ENCODE measurements at places on chromosomes 13 and 19. TPM values are rescaled to one million over a fixed set of nuclear protein-coding genes. Genes with fewer than 3 reads are reported as not detected.

DNA sequence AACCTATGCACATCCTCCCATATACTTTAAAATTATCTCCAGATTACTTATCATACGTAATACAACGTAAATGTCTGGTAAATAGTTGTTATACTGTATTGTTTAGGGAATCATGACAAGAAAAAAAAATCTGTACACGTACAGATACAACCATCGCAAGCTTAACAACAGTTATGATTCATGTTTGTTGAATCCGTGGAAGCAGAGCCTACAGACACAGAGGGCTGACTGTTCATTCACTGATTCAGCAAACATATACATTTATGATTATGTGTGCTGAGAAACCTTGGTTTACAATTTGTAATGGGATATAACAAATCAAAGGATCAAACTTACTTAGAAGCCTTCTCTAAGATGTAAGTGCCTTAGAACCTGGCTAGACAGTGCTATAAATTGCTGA is 1.5 kb downstream of the ZNF260 start:
- peak overlapping the region; percentile 91 for H3K4me3 ChIP-seq
- peaks cover 44% of the 10 kb centered on the region for H3K36me3 ChIP-seq
- H3K4me1 ChIP-seq: peaks cover 13% of the 10 kb centered on the region
- DNase-seq: no peak

- no peaks in the 10 kb centered on the region for H3K36me3 ChIP-seq
- H3K4me1 ChIP-seq: no peaks in the 10 kb centered on the region
- no peaks in the 10 kb centered on the region for H3K27me3 ChIP-seq
- H3K27ac ChIP-seq: no peak overlapping the region
These were observed 7.8 kb upstream of the UBL3 start for GRCh38 chr13:29858231-29858630.

DNA sequence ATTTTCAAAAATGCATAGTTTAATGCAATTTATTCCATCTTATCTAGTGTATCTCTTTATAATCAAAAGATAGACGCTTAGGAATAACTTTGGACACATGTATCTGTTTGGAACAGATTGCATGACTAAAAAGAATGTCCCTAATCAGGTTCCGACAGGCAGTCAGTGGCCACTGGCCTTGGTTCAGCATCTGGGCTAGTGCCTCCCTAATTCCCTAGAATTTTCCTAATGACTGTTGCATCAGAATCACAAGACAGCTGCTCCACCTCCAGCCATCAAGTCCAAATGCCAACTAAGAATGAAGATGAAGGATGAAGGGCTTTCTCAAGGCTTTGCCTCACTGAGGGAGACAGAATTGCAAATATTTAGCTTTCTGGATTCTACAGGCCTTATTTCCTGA is 173.8 kb downstream of the EFNB2 start:
- DNase-seq: no peak
- H3K27me3 ChIP-seq: no peaks in the 10 kb centered on the region
- no peaks in the 10 kb centered on the region for H3K36me3 ChIP-seq
- no peaks in the 10 kb centered on the region for H3K4me1 ChIP-seq
- no peak overlapping the region for H3K4me3 ChIP-seq
- no peak overlapping the region for H3K27ac ChIP-seq

- H3K4me1 ChIP-seq: no peaks in the 10 kb centered on the region
- no peaks in the 10 kb centered on the region for H3K36me3 ChIP-seq
- no peak overlapping the region for H3K27ac ChIP-seq
- no peak overlapping the region for H3K4me3 ChIP-seq
- H3K27me3 ChIP-seq: no peaks in the 10 kb centered on the region
These were observed 141.6 kb upstream of the SOX1 start for GRCh38 chr13:111925146-111925875.

- no peaks in the 10 kb centered on the region for H3K36me3 ChIP-seq
- no peaks in the 10 kb centered on the region for H3K27me3 ChIP-seq
- no peaks in the 10 kb centered on the region for H3K4me1 ChIP-seq
- no peak overlapping the region for H3K27ac ChIP-seq
These were observed 95.5 kb upstream of the RNF113B start for GRCh38 chr13:98272549-98272948.

GRCh38 chr13:27117158-27117557 is 54.5 kb downstream of the USP12 start:
- DNase-seq: no peak
- peaks cover 19% of the 10 kb centered on the region for H3K4me1 ChIP-seq
- no peak overlapping the region for H3K4me3 ChIP-seq

- no peaks in the 10 kb centered on the region for H3K36me3 ChIP-seq
- DNase-seq: no peak
- H3K4me1 ChIP-seq: no peaks in the 10 kb centered on the region
- no peak overlapping the region for H3K4me3 ChIP-seq
These were observed 66.8 kb downstream of the MRPL57 start for GRCh38 chr13:21243045-21243897.

DNA sequence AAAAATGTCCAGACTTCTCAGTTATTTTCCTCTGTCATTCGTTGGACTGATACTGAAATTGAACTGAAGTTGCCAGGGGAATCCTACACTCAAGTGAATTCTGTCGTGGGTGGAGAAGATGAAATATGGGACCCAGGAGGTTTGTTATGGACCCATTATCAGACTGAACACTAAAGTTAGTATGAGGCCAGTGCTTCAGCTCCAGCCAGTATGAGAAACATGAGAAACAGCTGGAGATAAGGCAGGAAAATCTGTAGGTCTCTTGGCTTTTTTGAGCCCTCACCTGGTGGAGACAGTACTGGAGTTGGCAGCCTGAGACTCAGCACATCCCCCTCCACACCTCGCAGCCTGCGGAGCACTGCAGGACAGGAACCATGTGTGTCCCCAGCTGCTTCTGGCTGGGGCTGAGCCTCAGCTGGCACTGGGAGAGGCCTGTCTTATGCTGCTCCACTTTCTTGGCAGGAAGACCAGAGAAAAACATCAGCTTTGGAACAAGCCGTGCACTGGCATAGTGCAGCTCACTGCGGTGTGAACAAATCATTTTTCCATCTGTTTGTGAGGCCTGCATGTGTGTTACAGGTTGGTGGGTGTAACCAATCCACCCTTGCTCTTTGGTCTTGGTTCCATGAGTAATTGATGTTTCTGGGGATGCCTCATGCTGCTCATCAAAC is 641.0 kb downstream of the FGF9 start:
- no peaks in the 10 kb centered on the region for H3K27me3 ChIP-seq
- H3K27ac ChIP-seq: no peak overlapping the region
- no peak for DNase-seq
- H3K36me3 ChIP-seq: no peaks in the 10 kb centered on the region

DNA sequence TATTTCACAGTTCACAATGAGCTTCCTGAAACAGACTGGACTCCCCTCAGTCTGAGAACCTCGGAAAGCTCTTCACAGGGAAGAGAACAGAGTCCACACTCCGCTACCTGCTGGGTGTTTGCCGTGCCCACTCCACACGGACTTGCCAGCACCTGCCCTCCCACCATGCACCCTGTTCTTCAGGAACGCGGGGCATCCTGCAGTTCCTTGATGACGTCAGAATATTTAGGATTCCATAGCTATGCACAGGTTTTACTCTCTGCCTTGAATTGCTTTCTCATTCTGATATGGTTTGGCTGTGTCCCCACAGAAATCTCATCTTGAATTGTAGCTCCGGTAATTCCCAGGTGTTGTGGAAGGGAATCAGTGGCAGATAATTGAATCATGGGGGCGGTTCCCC is 74.4 kb upstream of the FARP1 start:
- H3K4me1 ChIP-seq: no peaks in the 10 kb centered on the region
- H3K4me3 ChIP-seq: no peak overlapping the region
- no peaks in the 10 kb centered on the region for H3K27me3 ChIP-seq
- H3K27ac ChIP-seq: no peak overlapping the region
- no peaks in the 10 kb centered on the region for H3K36me3 ChIP-seq
- no peak for DNase-seq

DNA sequence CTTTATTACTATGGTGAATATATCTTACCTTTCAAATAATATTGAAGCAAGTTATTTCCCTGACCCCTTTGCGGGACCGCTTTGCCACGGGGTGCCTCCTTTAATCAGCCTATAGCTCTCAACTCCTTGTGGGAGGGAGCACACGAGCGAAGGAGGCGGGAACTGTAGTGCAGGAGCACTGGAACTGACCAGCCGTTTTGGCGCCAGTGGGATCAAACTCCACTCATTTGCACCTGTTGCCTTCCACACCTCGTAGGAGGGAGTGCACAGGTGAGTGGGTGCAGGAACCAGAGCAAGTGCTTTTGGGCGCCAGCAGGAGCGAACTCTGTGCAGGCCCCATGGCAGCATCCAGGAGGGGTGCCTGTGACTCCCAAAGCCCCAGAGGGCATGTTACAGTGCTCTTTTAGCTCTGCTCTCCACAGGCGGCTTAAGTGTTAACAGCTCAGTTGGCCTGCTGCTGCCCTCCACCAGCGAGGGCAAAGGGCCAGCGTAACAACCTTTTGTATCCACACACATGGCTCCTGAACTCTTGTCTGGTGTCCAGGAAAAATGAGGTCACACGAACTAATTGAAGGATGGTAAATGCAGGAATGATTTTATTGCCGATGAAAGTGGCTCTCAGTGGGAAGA is 206.9 kb downstream of the GGACT start:
- no peaks in the 10 kb centered on the region for H3K4me1 ChIP-seq
- H3K4me3 ChIP-seq: no peak overlapping the region
- no peaks in the 10 kb centered on the region for H3K36me3 ChIP-seq
- no peak overlapping the region for H3K27ac ChIP-seq
- H3K27me3 ChIP-seq: no peaks in the 10 kb centered on the region

DNA sequence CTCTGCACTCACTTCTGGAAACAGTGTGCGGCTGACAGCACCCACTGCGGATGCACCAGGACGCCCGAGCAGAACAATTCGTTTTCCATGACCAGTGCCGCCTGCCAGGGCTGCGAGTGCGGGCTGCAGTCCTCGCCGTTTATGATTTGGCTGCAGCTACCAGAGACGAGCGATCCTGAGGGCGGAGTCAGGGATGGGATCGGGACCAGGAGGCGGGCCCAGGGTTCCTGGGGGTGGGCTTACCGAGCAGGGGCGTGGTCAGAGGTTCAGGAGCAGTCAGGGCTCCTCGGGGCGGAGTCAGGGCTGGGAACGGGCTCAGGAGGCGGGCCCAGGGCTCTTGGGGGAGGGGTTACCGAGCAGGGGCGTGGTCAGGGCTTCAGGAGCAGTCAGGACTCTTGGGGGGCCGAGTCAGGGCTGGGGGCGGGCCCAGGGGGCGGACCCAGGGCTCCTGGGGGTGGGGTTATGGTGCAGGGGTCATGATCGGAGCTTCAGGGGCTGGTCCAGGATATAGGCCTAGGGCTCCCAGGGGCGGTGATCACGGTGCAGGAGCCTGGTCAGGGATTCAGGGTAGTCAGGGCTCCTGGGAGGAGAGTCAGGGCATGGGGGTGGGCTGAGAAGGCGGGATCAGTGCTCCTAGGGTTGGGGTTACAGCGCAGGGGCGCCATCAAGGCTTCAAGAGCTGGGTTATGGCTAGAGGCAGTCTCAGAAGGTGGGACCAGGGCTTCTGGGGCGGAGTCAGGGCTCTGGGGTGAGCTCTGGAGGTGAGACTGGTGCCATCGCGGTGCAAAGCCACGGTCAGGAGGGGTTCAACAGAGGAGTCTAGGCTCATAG is 1.7 kb downstream of the KLK4 start:
- H3K4me3 ChIP-seq: no peak overlapping the region
- H3K27me3 ChIP-seq: no peaks in the 10 kb centered on the region
- H3K36me3 ChIP-seq: no peaks in the 10 kb centered on the region
- H3K4me1 ChIP-seq: peaks cover 6% of the 10 kb centered on the region
- peak; percentile 89 for DNase-seq

The AMH gene
- total RNA-seq: 7.2 TPM

The IRGQ gene
- total RNA-seq: 10.1 TPM

The BABAM1 gene
- total RNA-seq: 84.7 TPM

The SOHLH2 gene
- total RNA-seq: not detected

The FXYD3 gene
- total RNA-seq: not detected

The FFAR2 gene
- total RNA-seq: not detected

The CYP2S1 gene
- total RNA-seq: not detected
